ENCODE measurements at places on chromosomes 12 and 14.
A peak's percentile ranks its signal among the peaks of the same experiment; 100 is the strongest.

- no peak for DNase-seq
These were observed 10.6 kb downstream of the FOXA1 start for GRCh38 chr14:37584211-37585100.

- peak; percentile 71 for DNase-seq
These were observed 480 bp downstream of the SCAF11 start for GRCh38 chr12:45989721-45990467.

DNA sequence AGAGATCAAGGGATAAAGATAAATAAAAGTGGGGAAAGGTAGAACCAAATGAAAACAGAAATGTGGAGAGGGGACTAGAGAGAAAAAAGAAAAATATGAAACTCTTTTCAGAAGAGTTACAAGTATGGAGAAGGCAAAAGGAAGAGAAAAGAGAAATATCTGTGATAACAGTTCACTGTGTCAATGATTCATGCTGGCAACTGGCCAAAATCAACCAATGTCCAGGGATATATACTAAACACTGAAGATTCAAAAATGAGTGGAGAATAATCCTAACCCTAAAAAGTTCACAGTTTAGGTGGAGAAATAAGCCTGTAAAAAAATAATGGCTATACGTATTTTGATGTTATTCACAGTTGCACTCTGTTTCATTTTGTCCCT, 372.3 kb upstream of the KITLG start:
- peak; percentile 22 for DNase-seq

- peak; percentile 26 for DNase-seq
These were observed 60.2 kb downstream of the STAB2 start for GRCh38 chr12:103647267-103647666.

DNA sequence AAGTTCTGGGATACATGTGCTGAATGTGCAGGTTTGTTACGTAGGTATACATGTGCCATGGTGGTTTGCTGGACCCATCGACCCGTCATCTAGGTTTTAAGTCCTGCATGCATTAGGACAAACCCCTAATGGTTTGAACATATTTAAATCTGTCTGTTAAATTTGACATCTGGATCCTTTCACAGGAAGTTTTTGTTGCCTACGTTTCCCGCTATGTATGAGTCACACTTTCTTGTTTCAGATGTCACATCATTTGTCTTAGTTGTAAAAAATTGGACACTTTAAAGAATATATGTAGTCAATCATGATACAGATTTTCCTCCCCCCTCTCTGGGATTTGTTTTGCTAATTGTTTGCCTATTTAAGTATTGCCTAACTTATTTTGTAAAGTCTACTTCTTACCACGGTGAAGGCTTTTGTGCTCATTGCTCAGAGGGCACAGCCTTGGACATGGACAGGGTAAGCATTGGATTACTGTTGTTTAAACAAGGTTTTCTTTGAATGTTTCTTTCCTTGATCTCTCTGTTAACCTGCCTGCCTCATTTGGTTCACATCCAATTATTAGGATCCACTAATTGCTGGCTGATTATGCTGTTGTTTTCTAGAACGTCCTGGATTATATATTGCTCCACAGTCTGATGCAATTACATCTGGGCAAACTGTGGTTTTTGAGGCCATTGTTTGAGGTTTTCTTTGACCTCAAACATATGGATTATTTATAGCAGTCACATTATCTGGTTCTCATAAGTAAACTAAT, 1441.4 kb downstream of the AACS start:
- DNase-seq = peak; percentile 50

DNA sequence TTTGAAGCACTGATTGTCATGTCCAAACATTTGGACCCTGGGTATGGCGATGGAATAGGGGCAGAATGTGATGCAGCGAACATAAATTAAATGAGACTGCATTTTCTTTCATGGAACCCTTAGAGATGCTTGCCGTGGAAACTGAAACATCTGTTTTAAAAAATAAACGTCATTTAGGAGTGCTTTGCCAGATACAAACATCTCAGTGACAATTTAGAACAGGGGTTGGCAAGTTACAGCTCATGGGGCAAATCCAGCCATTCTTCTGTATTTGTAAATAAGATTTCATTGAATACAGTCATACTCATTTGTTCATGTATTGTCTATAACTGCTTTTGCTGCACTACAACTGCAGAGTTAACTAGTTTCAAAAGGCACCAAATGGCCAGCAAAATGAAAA, 51.2 kb downstream of the SLC35F4 start:
- no peak for DNase-seq

- DNase-seq = no peak
These were observed 45.5 kb downstream of the ZFP36L1 start for GRCh38 chr14:68747393-68747792.

GRCh38 chr12:98110536-98110935, 404.9 kb upstream of the TMPO start:
- DNase-seq = no peak

GRCh38 chr14:103684471-103684870, 30.8 kb downstream of the XRCC3 start:
- no peak for DNase-seq

DNA sequence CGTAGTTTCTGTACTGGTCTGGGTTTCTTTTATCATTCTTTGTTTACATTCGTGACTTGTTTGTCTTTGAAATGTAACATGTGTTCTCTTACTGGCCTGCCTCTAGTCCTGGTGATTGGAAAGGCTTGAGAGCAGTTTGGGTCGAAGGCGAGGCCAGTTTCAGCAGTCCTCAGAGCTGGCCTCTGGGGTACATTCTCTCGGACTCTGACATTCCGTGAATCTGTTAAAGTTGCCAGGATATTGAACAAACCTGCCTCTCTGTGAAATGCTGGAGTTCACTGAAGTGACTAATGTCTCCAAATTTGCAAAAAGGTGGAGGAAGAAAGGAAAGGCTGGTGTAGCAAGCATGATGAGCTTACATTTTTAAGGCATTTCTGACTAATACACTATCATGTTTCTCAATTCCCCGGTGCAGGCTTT, 1.5 kb downstream of the PLEKHA5 start:
- peak; percentile 86 for DNase-seq

DNA sequence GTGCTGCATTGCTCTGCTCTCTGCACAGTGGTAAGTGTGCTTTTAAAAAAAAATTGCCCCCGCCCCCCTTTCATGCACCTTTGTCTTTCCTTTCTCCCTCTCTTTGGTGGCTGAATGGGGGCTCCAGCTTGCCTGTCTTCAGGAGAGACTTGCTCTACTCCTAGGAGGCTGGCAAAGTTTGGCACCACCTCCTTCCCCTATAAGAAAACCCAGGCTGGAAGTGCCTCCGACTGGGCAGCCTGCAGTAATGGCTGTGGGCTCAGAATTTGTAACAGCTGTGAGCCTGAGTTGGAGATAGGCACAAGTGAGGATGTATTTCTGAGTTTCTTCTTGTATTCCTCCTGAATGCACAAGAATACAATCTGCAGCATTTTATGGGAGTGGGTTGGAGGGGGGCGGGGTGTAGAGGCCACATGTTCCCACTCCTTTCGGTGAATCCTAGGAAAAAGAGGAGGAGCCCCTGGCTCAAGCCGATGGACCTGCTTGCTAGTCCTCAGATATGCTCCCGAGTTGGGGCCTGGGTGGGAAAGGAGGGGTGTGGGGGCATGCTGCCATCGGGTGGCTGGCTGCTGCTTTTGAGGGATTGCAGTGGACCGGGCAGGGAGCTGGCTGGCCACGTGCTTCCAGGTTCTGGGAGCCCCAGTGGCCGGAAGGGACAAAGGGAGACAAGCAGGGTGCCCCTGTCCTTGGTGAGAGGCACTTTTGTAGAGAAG, 124.3 kb downstream of the TSPAN9 start:
- DNase-seq = no peak

DNA sequence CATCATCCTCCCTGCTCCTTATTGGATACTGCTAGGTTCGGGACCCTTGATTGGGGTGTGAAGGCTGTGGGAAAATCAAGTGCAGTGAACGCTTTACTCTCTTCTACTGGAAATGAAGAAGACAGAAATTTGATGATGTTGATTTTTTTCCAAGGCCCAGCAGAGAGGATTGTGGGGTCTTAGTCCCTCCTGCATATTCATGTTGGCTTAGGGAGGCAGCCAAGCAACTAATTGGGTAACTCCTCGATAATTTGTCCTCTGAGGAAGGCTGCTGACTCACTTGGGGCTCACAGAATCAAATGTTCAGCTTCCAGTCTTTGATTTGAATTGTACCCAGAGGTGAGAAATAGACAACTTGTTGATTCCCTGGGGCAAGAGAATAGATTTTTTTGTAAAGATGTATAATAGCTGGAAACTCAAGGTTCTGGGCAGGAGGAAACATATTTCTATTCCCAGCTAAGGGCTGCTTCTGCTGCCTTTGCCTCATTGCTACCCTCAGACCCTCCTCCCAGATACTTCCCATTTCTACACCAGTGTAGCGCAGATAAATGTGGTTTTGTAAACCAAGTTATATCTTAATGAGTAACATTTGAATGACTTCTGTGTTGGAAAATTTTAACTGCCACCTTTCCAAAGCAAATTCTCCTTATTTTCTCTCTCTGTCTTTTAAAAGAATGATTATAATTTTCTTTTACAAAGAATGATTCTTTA, 21.7 kb downstream of the NEUROD4 start:
- DNase-seq = no peak

GRCh38 chr14:74985028-74985310, 17.8 kb upstream of the EIF2B2 start:
- no peak for DNase-seq

- DNase-seq = no peak
These were observed 126.7 kb upstream of the MDM1 start for GRCh38 chr12:68458866-68459265.

- DNase-seq = peak; percentile 46
These were observed 70.5 kb downstream of the TRIM9 start for GRCh38 chr14:51024377-51024776.

GRCh38 chr12:3775385-3776035, 22.6 kb upstream of the CRACR2A start:
- no peak for DNase-seq

DNA sequence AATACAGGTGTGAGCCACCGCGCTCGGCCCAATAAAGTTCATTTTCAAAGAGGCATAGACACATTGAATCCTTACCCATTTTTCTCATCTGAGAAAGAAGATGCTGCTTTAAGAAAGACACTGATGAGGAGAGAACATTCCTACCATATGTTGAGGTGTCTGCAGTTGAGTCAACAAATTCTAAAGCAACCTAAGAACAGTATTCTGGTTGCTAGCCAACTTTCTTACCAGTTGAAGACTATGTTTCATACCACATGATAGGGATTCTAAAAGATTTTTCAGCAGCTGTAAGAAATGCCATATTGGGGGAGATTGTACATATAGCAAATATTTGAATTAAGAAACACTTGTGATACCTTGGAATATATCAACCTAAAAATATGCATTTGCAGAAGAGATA, 160.1 kb downstream of the SRGAP1 start:
- no peak for DNase-seq

DNA sequence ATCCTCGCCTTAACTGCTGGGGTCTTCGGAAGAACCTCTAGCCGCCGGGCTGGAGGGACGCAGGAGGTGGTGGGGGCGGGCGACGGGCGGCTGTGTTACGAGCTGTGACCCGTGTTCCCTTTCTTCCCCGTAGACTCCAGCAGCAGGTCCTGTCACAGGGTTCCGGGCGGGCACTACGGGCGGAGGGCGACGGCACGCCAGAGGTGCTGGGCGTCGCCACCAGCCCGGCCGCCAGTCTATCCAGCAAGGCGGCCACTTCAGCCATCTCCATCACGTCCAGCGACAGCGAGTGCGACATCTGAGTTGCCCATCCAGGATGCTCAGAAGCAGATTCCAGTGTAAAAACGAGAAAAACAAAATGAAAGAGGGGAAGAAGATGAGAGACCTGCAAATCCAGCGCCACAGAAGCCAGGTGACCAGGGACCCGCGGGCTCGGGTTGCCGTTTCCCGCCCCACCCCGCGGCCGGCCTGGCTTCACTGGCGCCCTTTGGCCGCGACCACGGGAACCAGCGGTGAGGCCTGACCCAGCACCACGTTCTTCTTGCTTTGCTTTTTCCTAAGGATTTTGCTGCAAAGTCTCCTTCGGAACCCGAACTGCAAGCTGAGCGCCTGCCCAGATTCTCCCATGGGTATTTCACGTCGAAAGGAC, 2.1 kb downstream of the SIX6 start:
- DNase-seq = no peak

- no peak for DNase-seq
These were observed at the start of gene OR4K17 for GRCh38 chr14:20110438-20110837. Gene OR4K17, plus strand, starts transcription at chr14:20110739. Its CDS starts 6,761 bp downstream, at chr14:20117500.

DNA sequence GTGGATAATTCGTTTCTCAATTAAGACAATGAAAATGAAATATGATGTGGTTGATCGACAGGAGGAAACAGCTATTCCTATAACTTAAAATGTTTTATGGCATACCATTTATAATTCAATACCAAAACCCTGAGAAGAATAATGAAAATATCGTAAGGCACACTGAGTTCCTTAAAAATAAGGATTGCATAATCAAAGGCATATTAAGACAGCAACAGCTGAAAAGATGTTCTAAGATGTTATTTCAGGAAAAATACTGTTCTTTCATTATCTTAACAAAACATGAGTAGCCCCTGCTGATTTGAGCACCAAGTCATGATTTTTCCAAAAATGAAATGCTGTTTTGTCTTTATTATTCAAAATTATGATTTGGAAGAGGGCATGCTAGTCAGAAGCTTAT, 189.4 kb upstream of the ALG10 start:
- DNase-seq = no peak

- no peak for DNase-seq
These were observed 2.9 kb upstream of the FAR2 start for GRCh38 chr12:29146196-29146595.

DNA sequence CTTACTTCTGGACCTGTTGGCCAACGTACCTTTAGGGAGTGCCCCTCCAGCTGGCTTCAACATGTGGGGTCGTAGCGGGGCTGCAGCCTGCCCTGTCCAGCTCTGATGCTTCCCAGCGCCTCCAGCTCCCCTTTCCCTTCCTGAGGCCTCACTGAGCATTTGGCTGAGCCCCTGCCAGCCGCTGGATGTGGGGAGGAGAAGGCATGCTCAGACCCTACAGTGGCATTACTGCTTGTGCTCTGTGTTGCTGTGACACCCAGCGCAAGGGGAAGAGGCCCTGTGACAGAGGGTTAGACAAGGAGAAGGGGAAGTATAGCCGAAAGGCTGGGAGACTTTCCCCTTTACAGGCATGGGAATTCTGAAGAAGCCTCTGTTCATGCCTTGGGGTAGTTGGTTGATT, 145.9 kb downstream of the PRKCH start:
- no peak for DNase-seq

DNA sequence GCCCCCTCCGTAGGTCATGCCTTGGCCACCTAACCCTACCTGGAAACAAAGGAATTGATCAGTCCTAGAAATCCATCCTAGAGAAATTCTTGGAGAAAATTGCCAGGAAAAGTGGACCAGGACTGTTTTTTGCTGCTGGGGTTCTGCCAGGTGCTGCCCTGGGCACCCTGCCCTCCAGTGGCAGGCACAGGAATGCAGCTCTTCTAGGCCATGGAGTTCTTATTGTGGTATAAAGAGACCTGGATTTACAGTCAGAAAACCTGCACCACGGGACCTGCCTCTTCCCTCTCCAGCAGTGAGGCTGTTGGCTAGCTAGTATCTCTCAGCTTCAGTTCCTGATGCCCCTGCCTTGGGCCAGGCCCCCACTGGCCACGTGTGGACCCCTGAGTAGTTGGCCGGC, 59.7 kb downstream of the SLC24A4 start:
- DNase-seq = no peak

DNA sequence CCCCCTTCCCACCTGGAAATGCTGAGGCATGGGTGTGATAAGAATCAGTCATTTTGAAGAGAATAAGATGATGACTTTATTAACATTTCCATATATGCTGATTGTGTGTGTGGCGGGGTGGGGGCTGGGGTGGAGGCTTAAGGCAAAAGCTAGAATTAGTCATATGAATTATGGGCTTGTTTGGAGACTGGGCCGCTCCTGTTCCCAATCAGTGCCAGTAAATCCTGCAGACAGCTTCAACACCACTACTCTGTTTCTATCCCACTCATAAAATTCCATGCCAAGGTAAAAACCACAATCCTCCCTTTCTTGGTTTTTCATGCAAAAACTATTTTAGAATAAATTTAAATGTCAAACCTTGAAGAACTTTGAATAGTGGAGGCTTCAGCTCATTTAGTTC, 29.9 kb upstream of the SLC38A2 start:
- peak; percentile 94 for DNase-seq
